ENCODE measurements at places on chromosomes 11 and 22.

- no peak for DNase-seq
Observed at GRCh38 chr11:94469416-94469815, 24.2 kb downstream of the MRE11 start.

GRCh38 chr22:26021516-26021915, 147.7 kb upstream of the SEZ6L start:
- no peak for DNase-seq

- DNase-seq: no peak
Observed at GRCh38 chr11:123111465-123111864, 49.5 kb upstream of the HSPA8 start.

GRCh38 chr11:34300026-34300925, 57.5 kb downstream of the ABTB2 start:
- DNase-seq: no peak

DNA sequence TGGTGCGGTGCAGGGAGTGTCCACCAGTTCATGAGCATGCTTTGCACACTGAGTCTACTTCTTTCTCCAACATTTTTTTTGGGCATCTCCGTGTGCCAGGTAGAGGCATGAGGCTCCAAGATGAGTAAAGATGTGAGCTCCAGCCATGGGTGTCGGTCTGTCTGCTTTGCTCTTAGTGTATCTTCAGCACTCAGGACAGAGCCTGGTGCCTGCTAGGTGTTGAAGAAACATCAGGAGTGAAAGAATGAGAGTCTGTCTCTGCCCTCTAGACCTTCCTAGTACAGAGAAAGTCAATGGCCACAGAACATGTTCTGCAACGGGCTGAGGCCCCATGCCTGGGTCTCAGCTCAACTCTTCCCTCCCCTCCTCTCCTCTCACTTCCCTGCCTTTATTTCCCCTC, 486.5 kb downstream of the TBC1D22A start:
- no peak for DNase-seq

DNA sequence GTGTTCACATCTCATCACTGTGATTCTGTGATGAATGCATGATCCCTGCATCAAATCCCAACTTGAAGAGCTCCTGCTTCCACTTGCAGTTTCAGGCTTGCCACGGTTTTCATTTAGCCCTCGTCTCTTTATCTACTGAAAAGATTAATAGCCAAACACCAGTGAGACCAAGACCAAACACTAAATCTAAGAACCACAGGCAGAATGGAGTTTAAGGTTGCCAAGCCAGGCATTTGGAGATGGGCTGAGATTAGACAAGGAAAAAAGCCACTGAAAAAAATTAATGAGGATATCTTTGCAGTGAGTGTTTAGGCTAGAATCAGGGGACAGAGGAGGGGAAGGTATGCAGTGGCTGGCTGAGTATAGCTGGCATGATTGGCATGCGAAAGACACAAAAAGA, 227.2 kb upstream of the BLID start:
- DNase-seq: no peak

DNA sequence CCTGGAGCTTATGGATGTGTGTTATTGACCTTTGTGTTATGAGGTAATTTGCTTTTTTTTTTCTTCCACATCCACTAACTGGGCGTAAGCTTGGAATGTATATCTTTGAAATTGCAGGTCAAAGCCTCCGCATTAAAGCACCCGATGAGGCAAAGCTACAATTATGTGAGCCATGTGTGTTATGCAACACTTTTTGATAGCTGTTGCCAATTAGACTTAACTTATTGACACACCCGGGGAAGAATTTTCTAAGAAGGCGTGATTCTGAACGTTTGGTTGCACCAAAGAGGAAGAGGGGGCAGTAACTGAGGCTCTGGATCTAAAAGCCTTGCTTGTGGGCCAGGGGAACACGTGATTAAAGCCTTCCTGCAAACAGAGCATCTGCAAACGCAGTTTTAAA, 610 bp upstream of the TEX12 start:
- no peak for DNase-seq

DNA sequence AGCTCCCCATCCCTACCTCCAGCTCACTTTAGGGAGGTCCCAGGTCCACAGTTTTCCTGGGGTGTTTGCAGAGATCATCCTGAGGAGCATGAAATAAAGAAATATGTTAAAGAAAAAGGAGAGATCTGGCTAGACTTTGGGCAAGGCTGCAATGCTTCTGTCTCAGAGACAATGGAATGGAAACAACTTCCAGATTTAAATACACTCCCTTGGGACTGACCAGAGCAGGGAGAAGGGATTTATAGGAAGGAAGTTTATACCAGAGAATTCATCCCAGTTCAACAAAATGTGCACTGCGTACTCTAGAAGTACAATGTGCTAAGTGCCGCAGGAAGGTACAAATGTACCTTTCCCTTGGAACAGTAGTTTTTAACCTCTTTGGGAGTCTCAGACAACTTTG, 40.4 kb downstream of the ETS1 start:
- no peak for DNase-seq

DNA sequence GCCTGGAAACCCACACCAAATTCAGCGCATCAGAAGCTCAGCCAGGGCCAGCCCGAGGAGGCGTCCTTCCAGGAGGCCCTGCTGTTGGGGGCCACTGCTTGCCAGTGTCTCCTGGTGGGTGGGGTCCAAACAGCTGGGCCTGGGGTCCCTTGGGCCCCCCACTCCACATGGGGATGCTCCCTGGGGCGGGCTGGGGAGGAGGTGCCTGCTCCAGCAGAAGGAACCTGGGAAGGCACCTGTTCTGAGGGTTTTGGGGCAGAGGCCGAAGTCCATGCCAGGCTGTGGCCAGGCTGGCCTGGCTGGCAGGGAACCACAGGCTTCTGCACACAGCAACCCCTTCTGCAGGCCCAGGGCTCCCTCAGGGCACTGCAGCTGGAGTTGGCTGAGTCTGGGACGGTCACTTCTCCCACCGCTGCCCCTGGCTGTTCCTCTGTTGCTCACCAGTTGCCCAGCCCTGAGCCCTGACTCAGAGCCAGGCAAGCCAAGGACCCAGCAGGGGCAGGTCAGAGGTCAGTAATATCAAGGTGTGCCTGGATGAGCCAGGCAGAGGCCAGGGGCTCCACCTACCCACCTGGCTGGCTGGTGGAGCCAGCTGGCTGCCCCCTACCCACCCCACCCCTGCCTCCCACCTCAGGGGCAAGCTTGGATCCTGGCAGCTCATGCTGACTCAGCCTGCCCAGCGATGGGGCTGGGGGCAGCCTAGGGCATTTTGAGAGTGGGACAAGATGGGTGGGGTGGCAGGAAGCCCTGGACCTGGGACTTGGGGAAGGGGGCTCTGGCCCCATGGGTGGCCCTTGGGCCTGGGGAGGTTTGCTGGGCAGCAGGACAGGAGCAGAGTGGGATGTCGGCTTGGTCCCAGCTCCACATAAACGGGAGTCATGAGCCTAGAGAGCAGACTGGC, 12.0 kb upstream of the PHLDA2 start:
- no peak for DNase-seq

DNA sequence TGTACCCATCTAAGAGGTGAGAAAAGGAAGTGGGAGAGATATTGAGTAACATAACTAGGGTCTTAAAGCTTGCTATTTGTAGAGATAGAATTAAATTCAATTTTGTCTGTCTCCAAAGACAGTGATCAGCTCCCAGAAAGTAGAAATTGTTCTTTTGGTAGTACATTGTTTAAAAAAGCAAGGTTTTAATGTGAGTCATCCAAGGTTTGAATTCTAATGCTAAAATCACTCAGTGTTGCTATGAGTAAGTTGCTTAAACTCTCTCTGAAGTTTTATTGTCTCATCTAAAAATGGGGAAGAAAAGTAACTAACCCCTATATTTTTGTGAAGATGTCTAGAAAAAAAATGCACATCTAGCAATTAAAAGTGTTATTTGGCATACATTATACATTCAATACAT, 1004.5 kb upstream of the CCDC90B start:
- DNase-seq: no peak

DNA sequence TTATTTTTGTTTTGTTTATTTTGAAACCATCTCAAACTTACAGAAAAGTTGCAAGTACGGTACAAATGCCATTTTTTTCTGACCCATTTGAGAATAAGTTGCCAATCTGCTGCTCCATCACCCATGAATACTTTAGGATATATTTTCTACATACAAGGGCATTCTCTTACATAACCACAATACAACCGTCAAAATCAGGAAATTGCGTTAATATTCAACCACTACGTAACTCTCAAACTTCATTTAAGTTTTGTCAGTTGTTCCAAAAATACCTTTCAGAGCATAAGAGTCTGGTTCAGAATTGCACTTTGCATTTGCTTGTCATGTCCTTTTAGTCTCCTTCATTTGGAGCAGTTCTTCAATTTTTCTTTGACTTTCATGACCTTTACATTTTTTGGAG, 194.3 kb upstream of the BDNF start:
- DNase-seq: no peak

- peak; percentile 80 for DNase-seq
Observed at GRCh38 chr11:74988541-74989259, at the start of gene NEU3. NEU3 (plus strand) TSS chr11:74988933; CDS start chr11:74989061, 128 bp downstream.

DNA sequence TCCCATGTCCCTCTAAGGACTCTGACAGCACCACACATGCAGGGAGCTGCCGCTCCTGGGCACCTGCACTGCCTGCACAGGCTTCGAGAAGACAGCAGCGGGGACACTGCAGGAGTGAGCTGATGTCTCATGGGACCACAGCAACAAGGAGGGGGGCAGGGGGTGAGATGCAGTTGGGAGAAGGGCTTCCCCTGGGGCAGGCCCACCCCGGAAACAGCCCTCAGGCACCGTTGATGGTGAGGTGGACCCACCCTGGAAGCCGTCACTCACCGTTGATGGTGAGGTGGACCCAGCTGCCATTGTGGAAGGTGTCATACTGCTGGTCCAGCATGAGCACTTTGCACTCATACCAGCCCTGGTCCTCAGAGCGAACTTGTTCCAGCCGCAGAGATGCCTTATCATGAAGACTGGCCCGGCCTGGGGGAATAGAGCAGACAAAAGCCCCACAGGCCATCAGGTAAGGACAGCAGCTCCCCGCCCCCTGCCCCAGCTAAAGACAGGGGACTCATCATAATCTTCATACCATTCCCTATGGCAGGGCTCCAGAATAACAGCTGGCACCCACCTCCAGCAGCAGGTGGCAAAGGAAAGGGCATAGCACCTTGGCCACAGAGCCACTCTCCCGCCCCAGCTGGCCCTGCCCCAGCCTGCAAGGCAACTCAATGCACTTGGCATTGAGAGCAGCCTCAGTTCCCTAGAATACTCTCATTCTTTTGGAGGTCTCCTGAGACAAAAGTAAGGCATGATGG, 12.6 kb downstream of the IGSF9B start:
- DNase-seq: no peak

- no peak for DNase-seq
Observed at GRCh38 chr11:93849751-93850593, 446 bp downstream of the VSTM5 start.

- peak; percentile 15 for DNase-seq
Observed at GRCh38 chr11:69425895-69426544, 55.4 kb upstream of the LINC01488 start.
